ENCODE measurements at places on chromosomes 4 and X.
A peak's percentile ranks its signal among the peaks of the same experiment; 100 is the strongest.

DNA sequence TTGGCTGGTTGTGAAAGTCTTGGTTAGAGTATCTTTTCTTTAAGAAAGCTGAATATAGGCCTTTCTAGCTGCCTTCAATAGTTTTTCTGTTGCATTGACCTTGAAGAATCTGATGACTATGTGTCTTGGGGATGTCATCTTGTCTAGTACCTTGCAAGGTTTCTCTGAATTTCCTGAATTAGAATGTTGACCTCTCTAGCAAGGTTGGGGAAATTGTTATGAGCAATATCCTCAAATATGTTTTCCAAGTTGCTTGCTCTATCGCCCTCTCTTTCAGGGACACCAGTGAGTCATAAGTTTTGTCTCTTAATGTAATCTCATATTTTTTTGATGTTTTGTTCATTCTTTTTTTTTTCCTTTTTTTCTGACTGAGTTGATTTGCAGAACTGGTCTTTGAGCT, 194.7 kb downstream of the RAB28 start:
- DNase-seq: no peak

DNA sequence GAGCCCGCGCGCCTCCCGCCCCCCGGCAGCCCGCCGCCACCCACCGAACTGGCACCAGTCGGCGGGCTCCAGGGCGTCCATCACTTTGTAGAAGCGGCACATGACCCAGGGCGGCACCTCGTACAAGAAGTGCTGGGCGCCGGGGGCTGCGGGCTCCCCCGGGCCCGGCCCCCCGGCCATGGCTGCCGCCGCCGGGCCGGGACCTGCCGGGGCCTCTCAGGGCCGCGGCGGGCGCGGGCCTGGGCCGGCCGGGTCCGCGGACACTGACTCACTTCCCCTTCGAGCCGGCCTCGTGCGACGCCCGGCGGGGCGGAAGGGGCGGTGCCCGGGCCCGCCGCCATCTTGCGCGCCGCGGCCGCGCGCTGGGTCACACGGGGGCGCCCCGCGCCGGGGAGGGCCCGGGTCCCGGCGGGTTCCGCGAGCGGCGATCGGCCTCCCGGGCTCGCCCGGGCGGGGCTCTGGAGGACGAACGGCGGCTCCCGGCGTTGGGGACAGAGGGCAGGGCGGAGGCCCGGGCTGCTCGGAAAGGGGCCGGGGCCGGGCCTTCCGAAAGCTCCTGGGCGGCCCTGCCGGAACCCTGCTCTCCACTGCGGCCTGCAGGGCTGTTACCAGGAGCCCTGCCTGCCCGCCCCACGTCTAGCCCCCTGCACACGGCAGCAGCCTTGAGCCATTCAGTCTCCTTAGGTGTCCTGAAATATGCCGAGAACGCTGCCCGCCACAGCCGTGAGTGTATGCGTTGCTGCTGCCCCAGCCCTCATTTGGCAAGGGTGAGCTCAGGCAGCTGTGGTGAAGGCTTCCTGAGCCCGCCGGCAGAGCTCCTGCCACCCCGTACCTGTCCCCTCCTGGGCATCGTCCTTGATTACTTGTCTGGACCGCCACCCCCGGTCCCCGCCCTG, at the start of gene IRAK1:
Gene IRAK1 (minus strand): TSS at position 270 of the 896 bp plus-strand sequence. CDS start 90 bp downstream, at position 180.
- DNase-seq: peak; percentile 47

GRCh38 chr4:43339435-43339834, 446.9 kb downstream of the GRXCR1 start:
- DNase-seq: no peak

DNA sequence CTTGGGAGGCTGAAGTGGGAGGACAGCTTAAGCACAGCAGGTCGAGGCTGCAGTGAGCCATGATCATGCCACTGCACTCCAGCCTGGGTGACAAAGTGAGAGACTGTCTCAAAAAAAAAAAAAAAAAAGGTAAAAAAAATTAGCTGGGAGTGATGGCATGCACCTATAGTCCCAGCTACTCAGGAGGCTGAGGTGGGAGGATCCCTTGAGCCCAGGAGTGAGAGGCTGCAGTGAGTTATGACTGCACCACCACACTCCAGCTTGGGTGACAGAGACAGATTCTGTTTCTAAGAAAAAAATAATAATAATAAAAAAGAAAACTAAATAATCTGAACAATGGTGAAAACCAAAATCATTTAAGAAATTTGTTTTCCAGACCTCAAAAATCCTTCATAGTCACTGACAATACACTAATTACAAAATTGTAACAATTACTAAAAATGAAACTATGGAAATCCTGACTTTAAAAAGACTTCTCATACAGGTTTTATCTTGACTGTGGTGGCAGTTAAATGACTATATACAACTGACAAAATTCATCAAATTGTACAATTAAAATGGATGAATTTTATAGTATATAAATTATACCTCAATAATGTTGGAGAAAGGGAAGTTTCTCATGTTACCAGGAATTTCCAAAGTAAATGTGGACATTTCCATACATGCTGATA, 31.3 kb downstream of the PHF8 start:
- DNase-seq: no peak

- DNase-seq: no peak
Observed at GRCh38 chr4:1667273-1667672, 16.8 kb downstream of the FAM53A start.

GRCh38 chrX:10576777-10577447, 43.5 kb downstream of the MID1 start:
- no peak for DNase-seq
